ENCODE measurements at places on chromosomes 7 and 10.

GRCh38 chr7:69722843-69723242, 124.6 kb downstream of the AUTS2 start:
- no peak for DNase-seq

- no peak for DNase-seq
Measured at GRCh38 chr10:2826675-2827074, 240.7 kb upstream of the PFKP start.

DNA sequence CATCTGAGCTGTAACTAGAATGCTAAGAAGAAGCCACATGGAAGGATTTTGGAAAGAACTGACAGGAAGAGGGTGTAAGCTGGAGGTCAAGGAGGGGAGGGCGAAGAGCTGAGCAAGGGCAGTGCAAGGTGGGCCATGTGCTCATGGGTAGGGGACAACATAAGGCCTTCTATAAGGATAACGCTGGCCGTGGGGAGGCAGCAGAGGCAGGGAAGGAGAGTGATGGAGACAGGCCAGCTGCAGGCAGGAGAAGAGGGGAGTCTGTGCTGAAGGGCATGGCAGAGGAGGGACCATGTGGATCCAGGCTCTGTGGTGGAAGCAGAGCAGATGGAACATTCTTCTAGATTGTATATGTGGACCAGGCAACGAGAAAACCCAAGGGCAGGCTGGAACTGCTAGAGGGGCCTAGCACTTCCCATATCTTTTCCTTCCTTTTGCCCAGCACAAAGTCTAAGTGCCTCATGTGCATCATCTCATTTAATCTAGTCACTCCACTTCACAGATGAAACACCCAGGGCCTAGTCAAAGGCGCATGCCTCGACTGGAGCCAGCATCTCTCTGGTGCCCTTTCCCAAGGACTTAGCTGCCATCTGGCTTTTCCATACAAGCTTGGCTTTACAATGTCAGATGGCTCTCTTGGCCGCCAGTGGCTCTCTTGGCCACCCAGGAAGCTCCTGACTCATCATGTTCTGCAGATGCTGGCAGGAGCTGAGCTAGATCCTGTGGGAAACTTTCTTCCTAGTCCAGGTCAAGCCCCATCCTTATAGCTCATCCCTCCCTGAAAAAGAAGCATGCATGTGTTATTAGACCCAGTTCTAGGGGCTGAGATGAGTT, 6.6 kb downstream of the LRRC18 start:
- no peak for DNase-seq

DNA sequence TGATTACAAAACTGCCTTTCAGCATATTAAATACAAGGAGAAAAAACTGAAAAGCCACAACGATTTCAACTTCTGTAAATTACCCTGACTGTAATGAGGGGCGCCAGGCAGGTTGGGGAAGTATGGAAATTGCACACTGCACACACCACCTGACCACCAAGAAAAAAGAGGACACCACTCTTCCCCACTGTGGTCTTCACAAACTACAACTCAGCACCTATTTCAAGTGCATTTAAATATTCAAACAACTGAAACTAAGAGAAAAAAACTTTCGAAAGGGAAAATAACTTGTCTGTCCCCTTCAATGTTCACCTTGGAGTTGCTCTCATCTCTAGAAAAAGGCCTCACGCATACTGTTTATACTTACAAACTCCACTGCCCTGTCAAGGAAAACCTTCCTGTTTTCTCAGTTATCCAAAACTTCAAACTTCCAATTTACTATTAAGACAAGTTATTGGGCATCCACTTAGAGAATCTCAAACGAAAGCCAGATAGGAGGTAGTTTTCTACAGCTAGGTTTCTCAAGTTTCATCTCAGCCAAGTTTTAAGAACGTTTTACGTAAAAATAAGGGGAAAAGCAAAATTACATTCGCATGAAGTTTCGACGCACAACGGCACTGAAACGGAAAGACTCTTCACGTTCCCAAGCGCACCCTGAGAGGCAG, 1.4 kb downstream of the LARP4B start:
- no peak for DNase-seq

GRCh38 chr7:18117482-18117881, 89.8 kb upstream of the PRPS1L1 start:
- no peak for DNase-seq

- DNase-seq = peak; percentile 80
Measured at GRCh38 chr7:14834456-14834855, 68.1 kb downstream of the DGKB start.

DNA sequence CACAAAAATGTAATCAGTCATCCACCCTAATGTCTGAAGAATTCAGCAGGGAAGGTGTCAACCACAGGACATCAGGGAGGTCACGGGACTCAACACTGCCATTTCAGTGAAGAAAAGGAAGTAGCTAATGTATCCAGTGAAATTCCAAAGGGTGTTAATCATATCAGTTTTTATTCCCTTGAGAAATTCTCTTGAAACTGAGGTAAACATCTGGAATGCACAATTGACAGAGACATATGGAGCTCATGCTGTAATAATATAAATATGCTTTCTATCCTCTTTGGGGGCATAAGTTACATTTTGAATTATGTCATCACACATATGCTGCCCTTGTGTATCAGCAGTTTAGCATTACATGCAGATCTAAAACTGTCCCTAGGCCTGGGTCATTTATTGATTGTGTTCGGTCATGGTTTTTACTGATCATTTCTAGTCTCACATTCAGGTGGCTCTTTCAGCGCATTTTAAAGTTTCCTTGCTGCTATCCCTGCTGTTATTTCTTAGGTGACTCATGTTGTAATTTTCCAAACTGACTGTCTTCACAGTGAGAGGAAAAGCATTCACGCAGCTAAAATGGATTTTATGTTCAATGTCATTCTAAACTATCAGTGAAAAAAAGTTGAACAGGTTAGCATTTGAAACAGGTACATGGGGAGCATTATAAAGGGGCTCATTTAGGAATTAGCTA, 273.9 kb downstream of the TSPAN12 start:
- peak; percentile 3 for DNase-seq

GRCh38 chr7:22542254-22542653, 42.3 kb upstream of the STEAP1B start:
- no peak for DNase-seq

- no peak for DNase-seq
Measured at GRCh38 chr10:131776496-131776895, 124.3 kb upstream of the PPP2R2D start.

DNA sequence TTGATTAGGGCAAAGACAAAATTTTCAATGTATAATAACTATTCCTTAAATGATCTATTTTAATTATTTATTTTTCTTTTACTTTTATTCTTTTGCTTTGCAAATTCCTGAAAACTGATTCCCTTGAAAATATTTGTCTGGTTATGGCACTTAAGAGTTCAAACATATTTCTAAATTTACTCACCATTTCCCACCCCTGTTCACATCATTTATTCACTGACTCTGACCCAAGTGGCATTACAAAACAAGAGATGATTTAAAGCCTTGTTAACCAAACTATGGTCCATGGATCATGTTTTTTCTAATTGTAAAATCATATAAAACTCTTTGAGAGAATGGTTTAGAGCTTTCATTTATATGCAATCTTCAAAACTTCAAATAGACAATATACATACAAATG, 1256.1 kb upstream of the LRRN3 start:
- no peak for DNase-seq

DNA sequence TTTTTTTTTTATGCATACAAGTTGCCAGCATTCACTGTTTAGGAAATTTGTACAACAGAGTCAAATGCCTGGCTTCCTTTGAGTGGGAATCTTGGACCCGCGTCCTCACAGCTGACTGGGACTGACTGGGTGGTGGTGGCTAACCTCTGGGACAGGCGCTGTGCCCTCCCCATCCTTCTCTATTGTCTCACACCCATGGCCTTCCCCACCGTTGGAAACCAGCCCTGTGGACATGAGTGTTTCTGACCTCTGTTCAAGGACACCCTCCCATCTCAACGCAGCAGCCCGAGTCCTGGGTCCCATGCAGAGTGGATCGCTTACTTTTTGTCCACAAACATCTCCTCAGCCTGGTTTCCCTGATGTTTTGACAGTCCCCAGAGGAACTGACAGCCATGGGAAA, 125.1 kb upstream of the PPIF start:
- no peak for DNase-seq

GRCh38 chr7:23467806-23468525, 2.3 kb downstream of the IGF2BP3 start:
- peak; percentile 28 for DNase-seq

DNA sequence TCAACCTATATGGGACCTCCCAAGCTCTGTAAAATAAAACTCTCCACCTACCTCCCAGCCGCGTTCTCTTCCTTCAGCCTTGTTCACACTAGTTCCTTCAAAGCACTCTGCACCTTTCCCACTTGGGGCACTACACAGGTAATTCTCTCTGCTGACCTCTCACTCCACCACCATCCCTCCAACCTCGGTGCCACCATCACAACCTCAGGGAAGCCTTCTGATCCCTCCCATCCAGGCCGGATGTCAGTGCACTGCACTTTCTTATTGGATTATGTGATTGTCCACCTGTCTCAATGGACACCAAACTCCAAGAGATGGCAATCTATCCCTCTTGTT, 7.0 kb downstream of the LARP4B start:
- DNase-seq = no peak

DNA sequence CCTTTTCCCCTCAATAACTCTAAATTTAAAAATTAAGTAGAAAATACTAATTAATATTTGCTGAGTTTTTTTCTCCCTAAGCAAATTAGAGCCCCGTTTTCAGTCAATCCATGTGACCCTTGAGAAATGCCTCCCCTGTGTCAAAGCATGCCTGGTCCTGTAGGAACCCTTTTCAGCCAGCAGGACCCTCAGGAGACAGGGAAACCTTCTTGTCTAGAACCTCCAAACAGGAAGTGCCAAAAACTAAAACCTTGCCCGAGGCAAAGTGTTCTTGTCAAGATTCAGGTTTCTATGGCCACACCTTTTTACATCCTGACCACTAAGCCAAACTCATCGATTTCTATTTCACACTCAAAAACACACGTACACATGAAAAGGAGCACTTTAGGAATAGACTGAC, 60.1 kb upstream of the NFE2L3 start:
- peak; percentile 65 for DNase-seq

DNA sequence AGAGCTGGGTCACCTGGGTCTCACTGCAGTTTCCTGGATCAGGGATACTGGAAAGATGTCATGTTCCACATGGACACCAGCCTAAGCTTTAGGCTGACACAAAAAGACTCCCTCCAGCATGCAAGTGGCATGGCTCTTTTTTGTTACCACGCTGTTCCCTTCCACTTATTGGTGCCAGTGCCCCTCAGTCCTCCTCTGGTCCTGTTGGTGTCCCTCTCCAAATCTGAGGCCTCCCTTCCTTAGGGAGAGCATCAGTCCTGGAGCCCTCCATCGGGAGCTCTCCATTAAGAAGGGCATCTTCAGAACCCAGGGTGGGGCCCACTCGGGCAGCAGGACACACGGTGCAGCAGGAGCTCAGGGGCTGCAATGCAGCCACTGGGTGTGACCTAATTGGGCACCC, 76.1 kb upstream of the LRRC18 start:
- no peak for DNase-seq

DNA sequence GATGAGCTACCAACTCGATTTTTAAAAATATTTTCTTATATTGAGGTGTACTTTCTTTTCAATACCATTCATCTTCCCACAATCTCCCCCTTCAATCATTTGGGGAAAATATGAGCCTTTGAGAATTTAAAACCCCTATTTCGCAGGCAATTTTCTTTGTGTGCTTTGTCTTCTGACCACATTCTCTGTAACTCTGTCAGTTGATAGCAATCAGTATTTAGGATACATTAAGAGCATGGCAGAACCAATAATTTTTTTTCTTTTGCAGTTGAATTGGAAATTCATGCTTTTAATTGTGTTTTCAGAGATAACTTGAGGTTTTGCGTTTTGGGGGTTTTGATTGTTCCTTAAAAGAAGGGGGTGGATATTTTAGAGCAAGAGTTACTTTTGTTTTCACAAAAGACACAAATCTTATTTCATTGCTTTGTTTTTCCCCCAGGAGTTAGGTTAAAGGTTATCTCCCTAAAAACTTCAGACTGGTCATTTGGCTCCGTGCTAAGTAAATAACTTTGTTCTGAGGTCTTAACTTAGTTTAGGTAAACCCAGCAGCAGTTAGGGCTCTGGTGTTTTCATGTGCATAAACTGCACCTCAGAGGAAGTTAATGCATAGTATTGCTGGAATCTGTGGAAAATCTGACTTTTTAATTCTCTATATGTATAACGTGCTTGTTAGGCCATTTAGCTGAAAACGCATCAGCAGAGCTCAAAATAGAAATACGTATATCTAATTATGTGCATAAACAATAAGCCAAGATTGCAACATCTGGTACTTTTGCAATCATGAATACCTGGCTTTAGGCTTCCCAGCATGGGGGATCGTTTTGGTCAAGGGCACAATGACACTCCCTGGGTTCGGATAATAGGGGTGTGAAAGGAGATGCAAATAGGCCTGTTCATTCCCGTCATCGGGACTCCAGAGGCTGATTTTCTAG, 676.4 kb upstream of the ANKRD30A start:
- no peak for DNase-seq

DNA sequence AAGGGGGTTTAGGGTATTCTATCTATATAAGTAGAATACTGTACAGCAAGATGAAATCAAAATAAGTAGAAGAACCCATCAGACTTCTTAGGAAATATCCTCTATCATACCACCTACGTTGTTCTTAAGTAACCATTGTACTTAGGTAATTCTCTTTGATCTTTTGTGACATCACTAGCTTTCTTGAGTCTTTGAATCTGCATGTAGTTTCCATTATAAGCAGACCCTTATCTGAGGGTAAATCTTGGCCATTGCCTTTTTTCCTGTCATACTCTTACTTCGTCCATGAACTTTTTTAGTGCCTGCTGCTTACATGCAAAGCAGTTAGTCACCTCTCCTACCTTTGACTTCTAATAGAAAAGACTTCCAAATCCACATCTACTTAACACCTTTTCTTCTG, 49.0 kb downstream of the WAC start:
- no peak for DNase-seq

GRCh38 chr10:74746813-74747212, 79.6 kb upstream of the KAT6B start:
- no peak for DNase-seq

- no peak for DNase-seq
Measured at GRCh38 chr10:126798649-126799048, 106.6 kb upstream of the DOCK1 start.

- no peak for DNase-seq
Measured at GRCh38 chr10:31749981-31750840, 178.4 kb downstream of the ARHGAP12 start.

DNA sequence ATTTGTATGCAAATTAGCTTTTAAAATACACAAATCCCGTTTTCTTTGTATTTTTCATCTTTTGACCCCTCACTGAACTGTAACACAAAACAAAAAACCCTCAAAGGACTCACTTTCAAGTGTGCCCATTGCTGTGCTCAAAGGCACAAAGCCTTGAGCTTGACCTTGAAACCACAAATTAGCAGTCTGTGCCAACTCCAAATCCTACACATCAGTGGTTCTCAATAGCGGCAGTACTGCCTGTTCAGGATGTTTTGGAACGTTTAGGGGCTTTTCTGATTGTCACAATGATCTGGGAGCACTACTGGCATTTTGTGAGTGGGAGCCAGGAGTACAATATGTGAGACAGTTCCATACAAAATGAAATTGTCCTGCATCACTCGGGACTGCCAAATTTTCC, 55.5 kb downstream of the KDM7A start:
- no peak for DNase-seq

GRCh38 chr7:108455551-108455997, 662 bp downstream of the NRCAM start:
- DNase-seq = no peak

GRCh38 chr7:151069841-151070573, 10.6 kb downstream of the FASTK start:
- no peak for DNase-seq

- DNase-seq = no peak
Measured at GRCh38 chr7:27944643-27945042, 204.7 kb downstream of the TAX1BP1 start.

- DNase-seq = no peak
Measured at GRCh38 chr10:4094751-4095150, 309.7 kb upstream of the KLF6 start.

Measured in PC-3 (cell line).